ENCODE measurements at places on chromosomes 1 and 21.
A peak's percentile ranks its signal among the peaks of the same experiment; 100 is the strongest.

DNA sequence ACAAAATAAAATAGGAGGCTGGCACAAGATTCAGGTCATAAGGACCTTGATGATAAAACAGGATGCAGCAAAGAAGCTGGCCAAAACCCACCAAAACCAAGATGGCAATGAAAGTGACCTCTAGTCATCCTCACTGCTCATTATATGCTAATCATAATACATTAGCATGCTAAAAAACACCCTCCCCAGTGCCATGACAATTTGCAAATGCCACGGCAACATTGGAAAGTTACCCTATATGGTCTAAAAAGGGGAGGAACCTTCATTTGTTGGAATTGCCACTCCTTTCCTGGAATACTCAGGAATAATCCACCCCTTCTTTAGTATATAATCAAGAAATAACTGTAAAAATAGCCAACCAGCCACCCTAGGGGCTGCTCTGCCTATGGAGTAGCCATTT, 108.8 kb upstream of the GRIK1 start:
- no peak for DNase-seq

GRCh38 chr1:29197590-29197924, 15.9 kb upstream of the SRSF4 start:
- no peak for DNase-seq

GRCh38 chr21:15449556-15449955, 280.2 kb upstream of the USP25 start:
- no peak for DNase-seq

GRCh38 chr1:161244888-161245287, 6.9 kb upstream of the NR1I3 start:
- DNase-seq, result no peak

GRCh38 chr1:36326499-36326898, 3.1 kb upstream of the EVA1B start:
- DNase-seq, result no peak

DNA sequence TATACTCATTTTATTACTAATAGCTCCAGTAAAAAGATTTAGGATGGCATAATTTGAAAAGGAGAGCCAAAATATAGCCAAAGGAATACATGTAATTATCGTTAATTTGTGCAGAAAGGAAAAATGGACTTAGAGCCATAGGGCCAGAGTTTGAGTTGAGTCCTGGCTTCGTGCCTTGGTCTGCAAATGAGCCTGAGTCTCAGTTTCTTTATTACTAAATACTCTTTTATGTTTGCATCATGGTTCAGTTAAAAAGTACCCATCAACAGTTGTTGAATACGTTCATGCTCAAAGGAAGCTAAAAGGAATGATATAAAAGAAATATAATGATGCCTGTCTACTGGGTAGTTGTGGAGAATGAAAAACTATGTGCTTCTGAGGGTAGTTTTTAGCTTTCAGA, 155.7 kb upstream of the FAM78B start:
- no peak for DNase-seq

- DNase-seq, result no peak
These were observed 82.0 kb downstream of the DISP1 start for GRCh38 chr1:222896630-222897526.

DNA sequence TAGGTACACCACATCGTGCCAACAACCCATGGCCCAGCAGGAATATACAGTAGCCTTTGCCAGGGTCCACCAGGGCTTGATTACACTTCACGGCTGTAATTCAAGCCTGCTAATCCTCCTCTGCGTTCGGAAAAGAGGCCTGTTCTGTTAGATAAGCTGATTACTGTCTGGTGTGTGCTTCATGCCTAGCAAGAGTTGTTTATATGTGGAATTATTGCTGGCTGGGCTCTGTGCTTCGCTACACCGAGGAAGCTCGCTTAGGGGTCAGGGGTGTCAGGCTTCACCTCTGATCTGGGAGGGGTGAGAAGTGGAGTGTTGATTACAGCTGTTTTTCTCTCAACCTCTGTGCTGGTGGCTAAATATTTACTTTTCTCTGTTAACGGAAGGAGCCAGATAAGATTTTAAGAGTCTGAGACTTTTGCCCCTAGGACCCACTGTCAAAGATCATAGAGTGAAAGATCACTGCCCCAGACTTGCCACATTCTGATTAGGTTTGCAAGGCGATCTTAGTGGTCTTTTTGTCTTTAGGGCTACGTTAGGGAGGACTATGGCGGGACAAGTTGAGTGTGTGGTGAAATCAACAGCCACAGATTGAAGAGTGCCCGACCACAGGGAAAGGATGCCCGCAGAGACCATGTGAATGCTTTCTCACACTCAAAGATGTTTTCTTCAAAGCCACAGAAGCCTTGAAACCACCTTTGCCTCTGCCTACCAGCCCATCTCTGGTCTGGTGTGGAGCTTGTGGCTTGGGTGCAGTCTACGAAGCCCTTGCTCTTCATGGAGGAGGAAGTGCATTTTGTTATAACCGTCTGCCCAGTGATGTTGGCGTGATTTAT, 216.1 kb downstream of the PBX1 start:
- no peak for DNase-seq

DNA sequence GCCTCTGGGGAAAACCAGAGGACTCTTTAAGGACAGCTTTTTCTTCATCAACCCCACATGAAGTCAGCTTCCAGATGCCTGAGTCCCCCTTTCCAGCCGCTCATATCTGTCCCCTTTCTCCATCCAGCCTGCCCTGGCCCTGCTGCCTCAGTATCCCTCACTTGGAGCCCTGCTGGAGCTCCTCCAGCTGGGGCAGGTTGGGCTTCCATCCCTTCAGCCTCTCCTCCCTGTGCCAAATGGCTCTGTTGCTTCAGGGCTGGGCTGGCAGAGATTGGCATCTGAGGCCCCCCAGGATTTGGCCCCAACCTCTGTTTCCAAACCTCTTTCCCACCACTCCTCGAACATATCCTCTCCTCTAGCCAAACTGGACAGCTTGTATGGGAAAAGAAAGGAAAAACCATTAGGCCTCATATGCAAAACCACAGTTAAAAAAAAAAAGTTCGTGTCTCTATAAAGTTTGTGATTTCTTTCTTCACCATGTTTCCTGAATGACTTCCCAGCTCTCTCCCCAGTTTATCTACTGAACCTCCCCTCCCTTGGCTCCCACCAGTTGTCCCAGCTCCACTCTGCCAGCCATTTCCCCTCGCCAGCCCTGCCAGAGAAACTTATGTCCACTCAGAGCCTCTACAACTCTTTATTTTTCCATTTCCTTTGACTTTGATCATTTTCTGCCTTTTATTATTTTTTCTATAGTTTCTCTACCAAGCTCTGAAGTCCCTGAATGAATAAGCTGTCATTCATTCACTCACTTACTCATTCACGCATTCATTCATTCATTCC, 217.9 kb downstream of the FOXD2 start:
- no peak for DNase-seq

GRCh38 chr1:111570781-111571181, 48.8 kb upstream of the RAP1A start:
- DNase-seq, result peak; percentile 31

DNA sequence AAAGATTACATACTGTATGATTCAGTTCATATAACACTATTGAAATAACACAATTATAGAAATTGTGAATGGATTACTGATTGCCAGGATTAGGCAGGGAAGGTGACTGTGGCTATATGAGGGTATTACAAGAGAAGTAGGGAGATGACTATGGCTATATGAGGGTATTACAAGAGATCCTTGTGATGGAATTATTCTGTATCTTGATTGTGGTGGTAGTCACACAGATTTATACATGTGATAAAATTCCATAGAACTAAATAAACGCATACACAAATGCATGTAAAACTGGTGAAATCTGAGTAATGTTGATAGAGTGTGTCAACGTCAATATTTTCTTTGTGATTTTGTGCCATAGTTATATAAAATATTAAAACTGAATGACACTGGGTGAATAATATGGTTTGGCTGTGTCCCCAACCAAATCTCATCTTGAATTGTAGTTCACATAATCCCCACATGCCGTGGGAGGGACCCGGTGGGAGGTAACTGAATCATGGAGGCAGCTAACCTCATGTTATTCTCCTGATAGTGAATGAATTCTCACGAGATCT, 615.6 kb upstream of the PKN2 start:
- no peak for DNase-seq

DNA sequence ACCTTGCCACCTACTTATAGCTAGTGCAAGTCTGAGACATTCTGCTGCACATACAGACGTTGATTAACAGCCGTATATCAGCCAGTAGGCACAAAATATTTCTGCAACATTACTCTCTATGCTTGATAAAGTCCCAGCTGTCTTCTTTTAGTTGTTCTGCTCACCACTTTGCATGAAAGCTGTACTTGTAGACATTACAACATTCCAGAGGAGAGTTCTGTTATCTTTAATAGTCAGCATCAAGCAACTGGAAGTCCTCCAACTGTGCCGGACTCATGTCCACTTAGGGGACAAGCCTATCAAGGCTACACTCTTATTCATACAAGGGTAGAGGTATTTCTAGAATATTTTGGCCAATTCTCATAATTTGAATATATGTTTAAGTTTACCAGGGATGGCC, 50.0 kb downstream of the CACHD1 start:
- DNase-seq, result no peak

DNA sequence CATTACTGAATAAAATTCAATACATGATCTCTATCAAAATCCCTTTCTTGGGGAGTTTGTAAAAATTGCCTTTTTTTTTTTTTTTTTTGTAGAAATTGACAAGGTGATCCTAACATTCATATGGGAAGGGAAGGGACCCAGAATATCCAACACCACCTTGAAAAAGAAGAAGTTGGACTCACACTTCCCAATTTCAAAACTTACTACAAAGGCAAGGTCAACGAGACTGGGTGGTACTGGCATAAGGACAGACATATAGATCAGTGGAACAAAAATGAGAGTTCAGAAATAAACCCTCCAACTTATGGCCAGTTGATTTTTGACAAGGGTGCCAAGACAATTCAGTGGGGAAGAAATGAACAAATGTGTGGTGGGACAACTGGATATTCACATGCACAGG, 31.4 kb upstream of the CLSTN1 start:
- DNase-seq, result no peak

- DNase-seq, result no peak
These were observed 12.3 kb upstream of the ZSCAN20 start for GRCh38 chr1:33460144-33460543.

GRCh38 chr1:186683652-186684410, 3.6 kb upstream of the PTGS2 start:
- DNase-seq, result no peak

DNA sequence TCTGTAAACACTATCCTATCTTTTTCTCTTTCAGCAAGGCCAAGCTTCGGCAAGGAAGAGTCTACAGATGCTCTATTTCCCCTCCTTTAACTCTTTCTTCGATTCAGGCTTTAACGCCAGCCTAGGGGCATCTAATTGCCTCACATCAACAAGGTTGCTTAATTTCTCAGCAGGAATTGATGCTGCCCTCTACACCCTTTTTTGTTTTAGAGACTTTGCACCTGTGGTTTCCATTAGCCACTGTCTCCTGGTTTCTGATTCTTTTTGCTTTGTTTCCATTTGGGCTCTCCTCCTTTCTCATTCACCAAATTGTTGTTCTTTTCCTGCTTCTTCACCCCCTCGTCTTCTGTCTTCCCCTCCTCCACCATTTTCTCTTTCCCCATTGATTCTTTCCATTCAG, 202.4 kb upstream of the HMCN1 start:
- DNase-seq, result no peak

- DNase-seq, result no peak
These were observed 1.5 kb downstream of the RABGGTB start for GRCh38 chr1:75787524-75787923.

GRCh38 chr1:90826024-90826423, 108.9 kb upstream of the BARHL2 start:
- no peak for DNase-seq

DNA sequence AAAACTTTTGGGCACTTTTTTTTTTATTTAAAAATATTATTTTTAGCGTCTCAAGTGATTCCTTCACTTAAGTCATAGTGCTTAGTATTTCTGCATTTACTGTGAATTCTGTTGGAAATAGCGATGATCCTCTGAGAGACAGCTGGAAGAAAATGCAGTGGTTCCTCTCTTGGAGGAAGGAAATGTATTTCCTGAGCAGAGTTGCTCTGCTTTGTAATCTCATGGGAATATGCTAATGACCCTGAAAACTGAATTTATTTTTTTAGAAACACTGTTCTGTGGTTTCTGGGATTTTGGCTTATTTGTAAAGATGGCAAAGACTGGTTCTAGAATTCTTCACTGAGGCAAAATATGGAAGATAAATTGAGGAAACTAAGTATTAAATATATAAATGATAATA, 88.9 kb downstream of the NTNG1 start:
- no peak for DNase-seq

DNA sequence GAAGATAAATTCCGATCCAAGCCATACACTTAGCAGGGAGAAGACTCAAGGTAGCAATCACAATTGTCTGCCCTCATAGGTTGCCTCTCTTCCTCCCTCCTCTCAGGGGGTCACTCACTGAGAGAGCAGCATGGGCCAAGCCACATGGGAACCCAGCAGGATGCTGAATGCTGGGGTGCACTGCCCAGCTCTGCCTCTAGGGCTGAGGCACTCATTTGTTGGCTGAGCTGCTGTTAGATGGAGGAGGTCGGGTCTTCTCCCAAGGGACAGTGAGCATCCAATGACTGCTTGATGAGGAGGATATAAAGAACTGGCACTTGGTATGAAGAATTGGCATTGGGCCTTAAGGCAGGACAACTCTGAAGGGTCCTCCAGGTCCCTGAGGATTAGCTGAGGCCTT, 418.8 kb downstream of the SIPA1L2 start:
- no peak for DNase-seq

DNA sequence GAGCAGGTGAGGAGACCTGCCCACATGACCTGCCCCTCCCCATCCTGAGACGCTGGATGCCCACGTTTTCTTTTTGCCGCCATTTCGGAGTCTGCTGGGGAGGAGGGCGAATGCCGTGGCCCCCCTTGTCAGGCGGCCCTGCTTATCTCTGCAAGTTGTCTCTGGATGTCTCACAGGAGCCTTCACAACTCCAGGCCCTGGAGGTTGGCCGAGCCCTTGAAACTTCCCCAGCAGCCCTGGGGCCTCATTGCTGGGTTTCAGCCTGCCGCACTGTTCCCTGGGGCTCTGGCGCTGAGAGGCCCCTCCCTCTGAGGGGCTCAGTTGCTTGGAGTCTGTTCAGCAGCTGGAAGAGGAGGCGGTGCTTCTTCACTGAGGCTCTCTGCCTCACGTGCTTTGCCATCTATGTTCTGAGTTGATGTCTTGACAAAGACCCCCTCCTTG, 29.8 kb upstream of the ZBTB21 start:
- no peak for DNase-seq

GRCh38 chr1:69410893-69411292, 156.8 kb upstream of the LRRC7 start:
- DNase-seq, result no peak
